ENCODE measurements at places on chromosomes 13 and 19. TPM values are rescaled to one million over a fixed set of nuclear protein-coding genes. Genes with fewer than 3 reads are reported as not detected.
A peak's percentile ranks its signal among the peaks of the same experiment; 100 is the strongest.

PLEKHF1 gene
- total RNA-seq = 21.5 TPM

DNA sequence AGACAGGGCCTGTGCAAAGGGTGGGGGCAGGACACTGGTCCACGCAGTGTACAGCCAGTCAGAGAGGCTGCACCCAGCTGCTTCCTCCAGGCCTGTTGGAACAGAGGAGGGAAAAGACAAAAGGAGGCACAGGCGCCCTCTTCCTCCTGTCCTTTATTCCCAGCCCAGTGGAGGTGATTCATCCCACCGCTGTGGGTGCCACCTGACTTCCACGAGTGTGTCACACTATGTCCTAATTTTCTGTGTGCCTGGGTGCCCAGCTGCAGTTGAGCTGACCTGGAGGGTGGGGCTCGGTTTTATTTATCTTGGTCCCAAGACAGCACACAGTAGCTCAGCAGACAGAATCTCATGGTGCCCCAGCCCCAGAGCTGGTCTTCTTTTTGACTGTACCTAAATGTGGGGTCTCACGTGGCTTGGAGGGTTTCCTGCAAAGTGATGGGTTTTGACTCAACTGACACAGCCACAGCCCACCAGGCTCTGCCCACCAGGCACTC lies 9.0 kb downstream of the EPS15L1 start:
- peaks cover 62% of the 10 kb centered on the region for H3K4me1 ChIP-seq
- H3K27me3 ChIP-seq = no peaks in the 10 kb centered on the region
- peak; percentile 34 for DNase-seq

DNA sequence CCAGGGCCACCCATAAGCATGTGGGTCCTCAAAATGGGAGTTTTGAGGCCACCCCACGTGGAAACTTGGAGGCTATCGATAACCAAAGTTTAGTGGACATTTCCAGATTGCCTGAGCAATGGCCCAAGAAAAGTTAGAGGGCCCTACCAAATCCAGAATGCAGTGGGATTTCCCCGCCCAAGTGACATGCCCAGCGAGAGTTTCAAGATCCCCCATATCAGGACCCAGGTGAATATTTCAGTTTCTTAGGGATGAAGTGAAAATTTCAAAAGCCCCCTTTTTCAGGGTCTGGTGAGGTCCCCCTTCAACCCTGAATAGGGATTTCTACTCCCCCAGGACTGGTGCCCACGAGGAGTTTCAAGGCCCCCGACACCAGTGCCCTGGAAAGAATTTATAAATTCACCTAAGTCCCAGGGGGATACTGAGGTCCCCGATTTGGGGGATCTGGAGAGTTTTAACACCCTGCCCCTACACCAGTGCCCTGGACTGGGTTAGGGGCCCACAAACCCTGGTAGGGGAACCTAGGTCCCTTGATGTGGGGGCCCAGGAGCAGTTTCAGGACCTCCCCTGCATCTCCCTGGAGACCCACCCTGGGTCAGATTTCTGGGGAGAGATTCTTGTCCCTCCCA lies 695 bp downstream of the BST2 start:
- H3K27ac ChIP-seq = peak overlapping the region; percentile 91
- peaks cover 53% of the 10 kb centered on the region for H3K4me1 ChIP-seq
- H3K36me3 ChIP-seq = no peaks in the 10 kb centered on the region
- peak overlapping the region; percentile 87 for H3K4me3 ChIP-seq
- no peaks in the 10 kb centered on the region for H3K27me3 ChIP-seq

- DNase-seq = no peak
- no peaks in the 10 kb centered on the region for H3K4me1 ChIP-seq
- no peak overlapping the region for H3K27ac ChIP-seq
- no peak overlapping the region for H3K4me3 ChIP-seq
- H3K36me3 ChIP-seq = no peaks in the 10 kb centered on the region
- H3K27me3 ChIP-seq = peaks cover 45% of the 10 kb centered on the region
These were observed 28.6 kb upstream of the TCF3 start for GRCh38 chr19:1680976-1681375.

- peak overlapping the region; percentile 59 for H3K27ac ChIP-seq
- peaks cover 6% of the 10 kb centered on the region for H3K36me3 ChIP-seq
- peaks cover 81% of the 10 kb centered on the region for H3K4me1 ChIP-seq
- peak overlapping the region; percentile 56 for H3K4me3 ChIP-seq
These were observed 8.7 kb upstream of the SMG9 start for GRCh38 chr19:43763473-43763939.

GRCh38 chr19:51030631-51031030 lies 4.2 kb downstream of the KLK12 start:
- no peaks in the 10 kb centered on the region for H3K36me3 ChIP-seq
- peaks cover 34% of the 10 kb centered on the region for H3K27me3 ChIP-seq
- H3K27ac ChIP-seq = no peak overlapping the region
- H3K4me3 ChIP-seq = no peak overlapping the region
- DNase-seq = no peak

DNA sequence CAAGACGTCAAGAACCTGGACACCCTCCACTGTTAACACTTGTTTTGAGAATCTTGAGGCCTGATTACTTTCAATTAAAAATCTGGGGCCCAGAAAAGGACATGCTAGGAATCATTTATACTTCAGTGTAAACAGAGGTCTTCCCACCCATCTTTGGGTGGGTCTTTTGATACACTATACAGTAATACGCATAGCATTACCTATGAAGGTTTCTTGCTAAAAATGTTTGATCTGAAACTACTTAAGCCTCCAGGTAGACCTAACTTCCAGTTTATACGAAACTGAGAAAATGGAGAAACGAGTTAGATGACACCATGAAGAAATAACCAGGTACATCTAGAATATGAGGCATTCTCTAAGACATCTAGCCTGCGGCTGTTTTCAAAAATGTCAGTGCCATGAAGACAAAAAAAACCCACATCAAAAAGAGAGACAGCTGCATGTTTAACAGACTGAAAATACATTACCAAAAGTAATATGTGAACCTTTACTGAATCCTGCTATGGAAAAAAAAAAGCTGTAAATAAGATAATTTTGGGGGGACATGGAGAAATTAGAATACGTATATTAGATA lies 36.6 kb downstream of the TGDS start:
- peak overlapping the region; percentile 39 for H3K27ac ChIP-seq
- no peak for DNase-seq
- H3K36me3 ChIP-seq = no peaks in the 10 kb centered on the region
- H3K27me3 ChIP-seq = no peaks in the 10 kb centered on the region
- no peak overlapping the region for H3K4me3 ChIP-seq

SLITRK1 gene
- total RNA-seq = not detected

NECTIN2 gene
- 2.8 TPM for total RNA-seq

DNA sequence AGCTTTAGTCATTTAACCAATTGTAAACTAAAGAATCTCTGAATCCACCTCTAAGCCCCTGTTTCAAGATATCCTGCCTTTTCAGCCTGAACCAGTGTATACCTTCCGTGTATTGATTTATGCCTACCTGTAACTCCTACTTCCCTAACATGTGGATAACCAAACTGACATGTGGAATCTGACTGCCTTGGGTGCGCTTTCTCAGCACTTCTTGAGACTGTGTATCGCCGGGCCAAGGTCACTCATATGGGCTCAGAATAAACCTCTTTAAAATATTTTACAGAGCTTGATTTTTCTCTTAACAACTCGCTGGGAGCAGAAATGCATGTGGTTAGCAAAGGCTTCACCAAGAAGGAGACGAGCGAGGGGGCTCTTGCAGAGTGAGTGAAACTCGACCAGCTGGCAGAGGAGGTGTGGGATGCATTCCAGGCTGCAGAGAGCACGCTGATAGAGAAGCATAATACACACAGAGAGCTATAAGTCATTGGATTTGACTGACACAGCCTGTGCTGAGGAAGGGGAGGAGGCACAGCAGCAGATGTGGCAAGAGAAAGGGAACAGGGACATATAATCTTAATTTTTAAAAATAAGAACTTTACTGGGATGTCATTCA lies 268.2 kb upstream of the MAB21L1 start:
- H3K4me3 ChIP-seq = no peak overlapping the region
- no peak for DNase-seq
- no peaks in the 10 kb centered on the region for H3K27me3 ChIP-seq
- H3K36me3 ChIP-seq = no peaks in the 10 kb centered on the region
- no peaks in the 10 kb centered on the region for H3K4me1 ChIP-seq

- peaks cover 33% of the 10 kb centered on the region for H3K4me1 ChIP-seq
- H3K27me3 ChIP-seq = no peaks in the 10 kb centered on the region
- peak overlapping the region; percentile 77 for H3K27ac ChIP-seq
- H3K4me3 ChIP-seq = peak overlapping the region; percentile 98
- H3K36me3 ChIP-seq = no peaks in the 10 kb centered on the region
- DNase-seq = peak; percentile 83
These were observed 375 bp downstream of the ANKRD10 start for GRCh38 chr13:110914331-110915056.

DNA sequence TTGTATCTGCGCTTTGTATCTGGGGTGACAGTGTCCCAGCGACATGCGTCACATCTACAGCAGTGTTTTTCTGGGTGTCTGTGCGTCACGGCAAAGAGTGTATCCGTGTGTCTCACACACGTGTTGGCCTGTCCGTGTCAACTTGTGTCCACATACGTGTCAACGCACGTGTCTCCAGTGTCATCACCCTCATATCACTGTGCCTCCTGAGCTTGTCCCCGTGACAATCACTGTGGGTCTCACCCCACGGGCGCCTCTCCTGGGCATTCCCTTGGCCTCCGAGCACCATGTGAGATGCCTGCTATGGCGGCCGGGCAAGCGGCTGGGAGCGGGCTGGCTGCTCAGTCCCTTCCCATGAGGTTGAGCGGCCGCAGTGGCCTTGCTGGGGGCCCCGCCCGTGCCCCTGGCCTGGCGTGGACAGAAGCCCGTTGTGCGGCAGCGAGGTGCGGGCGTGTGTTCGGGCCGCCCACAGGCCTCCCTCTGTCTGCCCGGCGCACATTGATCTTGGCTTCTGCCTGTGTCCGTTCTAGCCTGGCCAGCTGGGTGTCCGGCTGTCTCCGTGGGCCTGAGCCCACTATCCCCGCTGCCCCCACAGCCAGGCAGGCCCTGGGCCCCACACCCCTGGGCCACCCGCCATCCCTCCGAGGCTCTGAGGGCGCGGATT lies 6.4 kb downstream of the NFIX start:
- DNase-seq = no peak
- H3K27ac ChIP-seq = no peak overlapping the region
- H3K4me3 ChIP-seq = no peak overlapping the region
- no peaks in the 10 kb centered on the region for H3K36me3 ChIP-seq
- H3K27me3 ChIP-seq = no peaks in the 10 kb centered on the region
- H3K4me1 ChIP-seq = no peaks in the 10 kb centered on the region

GRCh38 chr13:75670496-75670895 lies 34.4 kb downstream of the LMO7 start:
- H3K27me3 ChIP-seq = no peaks in the 10 kb centered on the region
- no peaks in the 10 kb centered on the region for H3K4me1 ChIP-seq
- H3K4me3 ChIP-seq = no peak overlapping the region
